ENCODE measurements at places on chromosomes 13 and 19. TPM values are rescaled to one million over a fixed set of nuclear protein-coding genes. Genes with fewer than 3 reads are reported as not detected.

MAST1 gene
- 1.4 TPM for total RNA-seq

CYP2F1 gene
- total RNA-seq, result not detected

RHPN2 gene
- 40.0 TPM for total RNA-seq

CGB8 gene
- total RNA-seq, result not detected

RDH8 gene
- total RNA-seq, result 0.24 TPM

ANGPTL8 gene
- total RNA-seq, result not detected

All from colonic mucosa (tissue), 4 donors.